ENCODE measurements at places on chromosomes 13 and 19.

DNA sequence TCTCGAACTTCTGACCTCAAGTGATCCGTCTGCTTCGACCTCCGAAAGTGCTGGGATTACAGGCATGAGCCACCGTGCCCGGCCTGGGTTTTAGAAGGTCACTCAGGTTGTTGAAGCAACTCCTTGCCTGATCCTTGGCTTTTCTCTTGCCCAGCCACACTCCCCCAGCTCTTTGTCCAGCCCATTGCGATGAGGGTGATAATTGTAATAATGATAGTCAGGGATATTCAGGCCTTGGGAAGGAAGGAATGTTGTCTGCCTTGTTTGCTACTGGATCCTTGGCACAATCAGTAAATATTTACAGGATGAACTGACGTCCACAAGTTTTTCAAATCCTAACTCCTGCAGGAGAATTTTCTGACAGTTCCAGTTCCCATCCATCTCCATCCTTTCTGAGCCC lies 1.8 kb downstream of the THOP1 start:
- DNase-seq, result no peak

- DNase-seq, result no peak
Measured at GRCh38 chr19:42071247-42071646, 1.2 kb upstream of the GRIK5 start.

DNA sequence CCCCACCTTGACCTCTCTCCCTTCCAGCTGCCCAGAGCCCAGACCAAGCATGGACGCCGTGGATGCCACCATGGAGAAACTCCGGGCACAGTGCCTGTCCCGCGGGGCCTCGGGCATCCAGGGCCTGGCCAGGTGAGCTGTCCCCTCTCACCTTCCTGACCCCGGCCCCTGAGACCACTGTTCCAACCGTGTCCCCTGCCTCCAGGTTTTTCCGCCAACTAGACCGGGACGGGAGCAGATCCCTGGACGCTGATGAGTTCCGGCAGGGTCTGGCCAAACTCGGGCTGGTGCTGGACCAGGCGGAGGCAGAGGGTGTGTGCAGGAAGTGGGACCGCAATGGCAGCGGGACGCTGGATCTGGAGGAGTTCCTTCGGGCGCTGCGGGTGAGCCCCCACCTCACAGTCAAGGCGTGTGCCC lies 312 bp downstream of the CAPS start:
- no peak for DNase-seq

- no peak for DNase-seq
Measured at GRCh38 chr13:101893021-101893420, 440.5 kb downstream of the ITGBL1 start.

- DNase-seq, result no peak
Measured at GRCh38 chr13:25692099-25692498, 320.3 kb downstream of the ATP8A2 start.

GRCh38 chr13:46290434-46290833 lies 78.7 kb downstream of the LRRC63 start:
- no peak for DNase-seq

GRCh38 chr19:35533822-35534392 lies 651 bp downstream of the GAPDHS start:
- no peak for DNase-seq

- no peak for DNase-seq
Measured at GRCh38 chr19:29376855-29377354, 148.9 kb upstream of the VSTM2B start.

DNA sequence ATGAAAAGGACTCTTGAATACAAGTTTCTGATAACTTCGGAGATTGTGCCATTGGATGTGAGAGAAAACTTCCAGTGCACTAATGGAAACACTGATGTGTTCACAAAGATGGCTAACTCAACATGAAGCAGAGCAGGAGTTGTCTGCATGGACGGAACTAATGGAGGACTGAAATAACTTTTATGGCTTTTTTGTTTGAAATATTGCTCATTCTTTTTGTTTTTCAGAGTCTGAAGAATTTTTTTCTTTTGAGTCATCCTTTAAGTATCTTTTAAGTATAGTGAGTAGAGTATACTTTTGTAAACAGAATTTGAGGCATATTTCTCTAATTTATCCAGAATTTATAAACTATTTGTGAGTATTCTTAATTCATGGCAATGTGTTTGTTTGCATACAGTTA lies 25.7 kb downstream of the CRYL1 start:
- no peak for DNase-seq

DNA sequence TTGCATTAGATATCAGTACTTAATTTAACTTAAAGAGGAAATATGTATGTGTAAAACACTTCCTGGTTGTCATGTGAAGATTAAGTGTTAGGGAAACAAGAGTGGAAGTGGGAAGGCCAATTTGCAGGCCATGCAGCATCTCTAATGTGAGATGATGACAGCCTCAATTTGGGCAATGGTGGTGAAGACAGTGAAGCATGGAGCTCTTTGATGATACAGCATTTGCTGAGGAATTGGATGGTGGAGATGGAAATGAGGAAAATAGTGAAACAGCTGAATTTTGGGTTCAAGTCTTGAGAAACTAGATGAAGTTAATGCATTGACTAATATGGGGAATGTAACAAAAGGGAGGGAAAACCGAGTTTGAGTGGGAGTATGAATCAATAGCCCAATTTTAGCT lies 231.7 kb upstream of the MIR17HG start:
- no peak for DNase-seq

DNA sequence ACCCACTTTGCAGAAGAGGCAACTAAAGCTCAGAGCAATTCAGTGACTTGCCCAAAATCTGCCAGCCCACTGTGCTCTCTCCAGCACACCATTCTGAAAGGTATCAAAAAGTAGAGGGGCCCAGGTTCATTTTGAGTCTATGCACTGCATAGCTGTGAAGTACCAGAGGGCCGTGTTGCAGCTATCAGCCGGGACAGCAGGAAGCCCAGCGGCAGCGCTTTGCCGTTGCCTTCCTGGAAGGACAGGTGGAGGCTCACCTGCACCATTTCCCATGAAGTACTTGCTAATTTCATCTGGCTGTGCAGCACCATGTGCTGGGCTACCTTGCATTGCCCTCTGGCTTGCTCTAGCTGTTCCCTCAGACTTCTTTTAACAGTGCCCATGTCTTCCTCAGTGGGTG lies 2.7 kb upstream of the SERPINE3 start:
- DNase-seq, result no peak

GRCh38 chr19:10333758-10334587 lies 644 bp upstream of the RAVER1 start:
- no peak for DNase-seq

DNA sequence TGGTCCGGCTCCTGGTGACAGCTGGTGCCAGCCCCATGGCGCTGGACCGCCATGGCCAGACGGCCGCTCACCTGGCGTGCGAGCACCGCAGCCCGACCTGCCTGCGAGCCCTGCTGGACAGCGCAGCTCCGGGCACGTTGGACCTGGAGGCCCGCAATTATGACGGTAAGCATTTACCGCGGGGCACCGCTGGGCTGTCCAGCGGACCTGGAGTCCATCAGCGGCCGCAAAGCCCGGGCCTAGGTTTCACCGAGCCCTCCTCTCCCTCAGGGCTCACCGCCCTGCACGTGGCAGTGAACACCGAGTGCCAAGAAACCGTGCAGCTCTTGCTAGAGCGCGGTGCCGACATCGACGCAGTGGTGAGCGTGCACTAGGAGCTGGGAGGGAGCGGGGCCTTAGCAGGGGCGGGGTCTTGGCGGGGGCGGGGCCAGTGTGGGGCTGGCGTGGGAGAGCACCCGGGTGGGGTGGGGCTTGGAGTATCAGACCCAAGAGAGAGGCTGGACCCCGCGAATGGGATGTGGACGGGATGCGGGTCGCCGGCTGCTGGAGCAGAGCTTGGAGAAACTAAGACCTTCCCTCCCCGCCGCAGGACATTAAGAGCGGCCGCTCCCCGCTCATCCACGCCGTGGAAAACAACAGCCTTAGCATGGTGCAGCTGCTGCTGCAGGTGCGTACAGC lies 8.7 kb downstream of the BCL3 start:
- peak; percentile 78 for DNase-seq

DNA sequence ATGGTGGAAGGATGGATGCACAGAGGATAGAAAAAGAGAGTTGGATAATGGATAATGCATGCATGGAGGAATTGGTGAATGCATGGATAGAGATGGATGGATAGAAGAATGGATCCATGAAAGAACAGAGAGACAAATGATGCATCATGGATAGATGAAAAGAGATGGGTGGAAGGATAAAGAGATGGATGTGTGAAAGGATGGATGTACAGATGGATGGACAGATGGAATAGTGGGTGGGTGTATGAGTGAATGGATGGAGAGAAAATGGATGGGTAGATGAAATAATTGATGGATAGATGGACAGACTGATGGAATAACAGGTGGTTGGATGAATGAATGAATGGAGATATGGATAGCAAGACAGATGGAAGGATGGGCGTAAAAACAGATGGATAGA lies 25.7 kb downstream of the OLFM2 start:
- no peak for DNase-seq

Data from uterus (tissue), 4 donors.